Right atrium auricular region (tissue), 2 donors: ENCODE measurements at places on chromosomes 7 and 10.

DNA sequence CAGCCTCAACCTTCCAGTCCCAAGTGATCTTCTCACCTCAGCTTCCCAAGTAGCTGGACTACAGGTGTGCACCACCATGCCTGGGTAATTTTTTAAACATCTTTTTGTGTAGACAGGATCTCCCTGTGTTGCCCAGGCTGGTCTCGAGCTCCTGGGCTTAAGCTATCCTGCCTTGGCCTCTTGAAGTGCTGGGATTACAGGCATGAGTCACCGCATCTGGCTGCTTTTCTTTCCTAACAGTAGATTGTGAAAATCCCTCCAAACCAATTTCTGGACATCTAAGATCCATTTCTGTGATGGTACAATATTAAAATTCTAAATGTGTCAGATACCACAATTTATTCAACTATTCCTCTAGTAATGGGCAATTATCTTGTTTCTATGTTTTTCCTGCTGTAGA is 38.7 kb downstream of the RAB18 start:
- no peak for DNase-seq

DNA sequence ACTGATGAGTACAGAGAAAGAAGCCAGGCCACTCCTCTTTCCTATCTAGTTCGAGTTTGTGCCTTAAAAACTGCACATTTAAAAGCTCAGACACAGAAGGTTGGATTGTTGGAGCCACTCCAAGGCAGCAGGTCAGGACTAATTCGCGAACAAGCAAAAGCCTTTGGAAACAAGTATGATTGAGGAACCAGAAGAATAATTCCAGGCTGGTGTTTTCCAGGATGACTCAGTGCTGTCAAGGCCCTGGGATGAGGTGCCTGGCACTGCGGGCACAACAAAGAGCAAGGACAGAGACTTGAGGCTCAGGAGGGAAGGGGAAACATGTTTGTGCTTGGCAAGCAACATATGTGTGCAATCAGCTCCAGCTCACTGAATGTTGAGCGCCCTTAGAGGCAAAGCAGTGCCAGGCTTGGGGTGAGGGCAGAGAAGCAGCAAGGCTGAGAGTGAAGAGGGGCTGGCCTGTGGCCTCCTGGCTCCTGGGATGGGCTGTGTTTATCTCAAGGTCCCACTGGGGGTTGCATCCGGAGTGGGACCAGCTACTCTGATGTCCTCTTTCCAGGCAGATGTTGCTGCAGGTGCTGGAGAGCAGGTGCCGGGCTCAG is 44.1 kb downstream of the VSTM4 start:
- no peak for DNase-seq

DNA sequence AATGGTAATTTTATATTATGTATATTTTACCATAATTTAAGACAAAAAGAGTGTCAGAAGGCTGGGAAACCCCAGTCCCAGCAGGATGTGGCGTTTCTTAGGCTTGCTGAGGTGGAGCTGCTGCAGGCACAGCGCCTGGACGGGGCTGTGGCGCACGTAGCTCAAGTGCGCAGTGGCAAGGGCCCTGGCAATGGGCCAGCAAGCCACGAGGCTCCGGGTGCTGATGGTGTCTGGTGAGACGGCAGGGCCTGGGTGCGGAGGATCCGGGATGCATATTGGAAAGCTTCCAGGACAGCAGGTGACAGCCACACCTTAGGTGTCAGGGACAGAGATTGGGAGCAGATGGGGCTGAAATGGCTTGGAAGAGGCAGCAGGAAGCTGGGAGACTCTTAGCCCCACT is 37.2 kb downstream of the CLEC2L start:
- DNase-seq = no peak

- DNase-seq = no peak
These were observed 1.2 kb downstream of the FOXK1 start for GRCh38 chr7:4683043-4683883.

DNA sequence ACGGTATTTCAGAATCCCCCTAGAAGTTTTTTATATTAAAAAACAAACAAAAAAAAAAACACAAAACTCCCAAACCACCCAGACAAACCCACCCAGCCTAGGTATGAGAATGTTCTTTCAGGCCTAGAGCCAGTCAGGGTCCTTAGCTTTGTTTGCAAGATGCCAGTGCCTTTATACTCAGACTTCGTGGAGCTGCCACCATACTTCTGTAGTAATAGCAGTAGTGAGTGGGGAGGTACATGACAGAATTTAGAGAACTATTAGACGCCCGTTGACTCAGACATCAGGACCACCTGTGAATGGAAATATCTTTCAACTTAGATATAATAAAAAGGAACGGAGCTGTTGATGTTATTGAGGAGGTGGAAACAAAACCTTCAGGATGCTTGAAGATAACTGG is 138.2 kb upstream of the MKLN1 start:
- no peak for DNase-seq

DNA sequence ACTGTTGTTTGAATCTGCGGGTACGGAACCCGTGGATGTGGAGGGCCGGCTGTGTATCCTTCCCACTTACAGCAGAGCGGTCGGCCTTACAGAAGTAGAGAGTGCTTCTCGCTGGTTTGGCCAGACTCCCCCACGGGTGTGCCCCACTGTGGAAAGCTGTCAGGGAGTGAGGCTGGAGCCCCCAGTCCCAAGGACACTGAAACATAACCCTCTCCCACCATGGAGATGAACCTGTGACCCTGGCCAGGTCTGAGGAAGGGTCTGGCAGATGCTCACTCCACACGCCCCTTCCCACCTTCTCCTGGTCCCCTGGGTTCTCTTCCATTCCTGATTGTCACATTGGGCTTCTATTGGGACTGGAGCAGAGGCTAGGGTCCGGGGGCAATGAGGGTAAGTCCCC is 39.6 kb downstream of the TSPAN15 start:
- no peak for DNase-seq

GRCh38 chr7:84108119-84108518 is 86.5 kb downstream of the SEMA3A start:
- no peak for DNase-seq

DNA sequence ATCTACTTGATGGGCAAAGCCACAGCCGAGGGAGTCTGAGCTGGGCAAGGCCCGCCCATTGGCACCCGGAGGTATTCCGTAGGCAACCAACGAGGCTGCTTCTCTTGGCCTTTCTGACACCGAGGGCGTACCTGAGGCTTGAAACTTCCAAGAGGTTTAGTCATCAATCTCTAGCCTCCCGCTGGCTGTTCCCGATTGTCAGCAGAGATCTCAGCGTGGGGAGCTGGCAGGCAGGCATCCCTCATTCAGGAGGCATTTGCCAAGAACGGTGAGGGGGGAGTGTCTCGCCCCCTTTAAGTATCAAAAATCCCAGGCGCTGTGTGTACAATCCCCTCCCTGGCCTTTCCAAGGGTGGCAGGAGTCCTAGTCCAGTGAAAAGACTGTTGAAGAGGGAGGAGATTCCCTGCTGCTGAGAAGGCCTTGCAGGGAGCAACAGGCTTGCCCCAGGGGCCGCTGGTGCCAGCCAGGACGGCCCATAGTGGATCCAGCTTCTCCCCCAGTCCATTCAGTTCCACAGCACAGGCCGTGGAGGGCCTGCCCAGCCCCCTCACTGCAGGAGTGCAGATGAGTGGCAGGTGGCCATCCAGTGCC is 39.7 kb downstream of the OAT start:
- DNase-seq = no peak

DNA sequence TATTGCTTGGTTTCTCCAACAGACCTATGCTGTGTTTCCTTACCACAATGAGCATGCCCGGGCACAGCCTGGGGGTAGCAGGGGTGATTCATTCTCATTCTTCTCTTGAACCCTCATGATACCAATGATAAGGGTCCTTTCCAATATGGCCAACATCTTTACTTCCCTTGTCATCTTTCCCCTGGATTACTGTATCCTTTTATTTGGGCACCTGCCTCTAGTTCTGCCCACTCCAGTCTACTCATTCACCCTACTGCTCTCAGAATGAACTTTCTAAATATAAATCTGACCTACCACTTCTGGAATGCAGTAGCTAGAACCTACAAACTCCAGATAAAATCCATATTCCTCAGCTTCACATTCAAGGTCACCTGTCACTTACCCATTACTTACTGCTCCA is 26.4 kb upstream of the ITPRID1 start:
- DNase-seq = no peak

- no peak for DNase-seq
These were observed 2.8 kb downstream of the MRM2 start for GRCh38 chr7:2239242-2239641.

GRCh38 chr10:22246680-22247391 is 29.0 kb upstream of the EBLN1 start:
- DNase-seq = no peak

DNA sequence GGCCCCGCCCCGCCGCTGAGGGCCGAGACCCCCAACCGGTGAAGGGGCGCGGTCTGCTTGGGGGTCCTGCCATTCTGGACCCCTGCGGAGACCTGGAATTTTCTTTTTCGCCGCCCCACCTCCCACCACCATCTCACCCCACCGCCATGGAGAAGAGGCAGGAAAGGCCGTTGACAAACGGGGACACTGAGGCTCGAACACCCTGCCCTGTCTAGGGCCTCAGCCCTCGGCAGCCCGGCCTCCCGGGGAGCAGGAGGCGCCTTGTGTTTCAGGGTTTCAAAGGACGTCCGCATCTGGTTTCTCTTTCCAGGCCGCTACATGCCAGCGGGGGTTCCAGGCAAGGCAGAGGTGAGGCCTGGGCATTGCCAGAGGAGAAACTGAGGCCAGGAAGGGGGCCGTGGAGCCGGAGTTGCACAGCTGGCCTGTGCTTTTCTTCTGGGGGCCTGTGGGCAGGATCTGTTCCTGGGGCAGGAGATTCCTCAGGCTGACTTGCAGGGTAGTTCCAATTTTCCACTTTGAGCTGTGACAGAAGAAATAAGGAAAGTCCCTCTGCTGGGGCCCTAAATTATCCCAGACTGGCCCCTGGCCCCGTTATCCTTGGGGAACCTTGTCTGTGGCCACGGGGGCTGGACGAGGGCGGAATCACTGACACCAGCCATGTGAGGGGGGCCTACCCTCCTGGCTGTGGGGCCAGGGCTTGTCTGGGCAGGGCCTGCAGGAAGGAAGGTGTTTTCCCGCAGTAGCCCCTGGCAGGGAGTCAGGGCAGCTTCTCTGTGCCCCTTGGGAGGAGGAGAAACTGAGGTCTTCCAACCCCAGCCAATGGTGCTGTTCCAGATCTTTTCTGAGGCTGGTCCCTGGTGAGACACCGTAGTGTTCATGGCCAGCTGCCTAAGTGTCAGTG is 900 bp upstream of the MICALL2 start:
- DNase-seq = peak; percentile 62
